Smooth muscle cell of the pulmonary artery (primary cell): ENCODE measurements at places on chromosomes 1 and 21. TPM values are rescaled to one million over a fixed set of nuclear protein-coding genes. Genes with fewer than 3 reads are reported as not detected.

The HES4 gene
- total RNA-seq = 2.6 and 8.3 TPM in 2 replicates

The S100B gene
- total RNA-seq = 0.40 and 1.4 TPM in 2 replicates

The CD1E gene
- not detected in 2 replicates for total RNA-seq

The KMO gene
- 0.03 and 0.33 TPM in 2 replicates for total RNA-seq

The ATF3 gene
- total RNA-seq = 6.6 and 12.6 TPM in 2 replicates

The RUNX1 gene
- total RNA-seq = 48.6 and 49.6 TPM in 2 replicates

The CRABP2 gene
- 13.8 and 24.8 TPM in 2 replicates for total RNA-seq

The CLCNKB gene
- total RNA-seq = 0.07 TPM in 2 replicates

The RAP1GAP gene
- 0.20 and 0.23 TPM in 2 replicates for total RNA-seq

The ENAH gene
- total RNA-seq = 107 and 160 TPM in 2 replicates

The GPR153 gene
- total RNA-seq = 11.3 and 11.5 TPM in 2 replicates
